ENCODE measurements at places on chromosomes 4 and X. TPM values are rescaled to one million over a fixed set of nuclear protein-coding genes. Genes with fewer than 3 reads are reported as not detected.

SOX3 gene
- total RNA-seq: 13.7 TPM

- no peak overlapping the region for H3K27ac ChIP-seq
- no peak overlapping the region for H3K4me3 ChIP-seq
- H3K36me3 ChIP-seq: no peaks in the 10 kb centered on the region
- no peaks in the 10 kb centered on the region for H3K27me3 ChIP-seq
These were observed 67.0 kb upstream of the KLHL13 start for GRCh38 chrX:118183606-118184005.

DNA sequence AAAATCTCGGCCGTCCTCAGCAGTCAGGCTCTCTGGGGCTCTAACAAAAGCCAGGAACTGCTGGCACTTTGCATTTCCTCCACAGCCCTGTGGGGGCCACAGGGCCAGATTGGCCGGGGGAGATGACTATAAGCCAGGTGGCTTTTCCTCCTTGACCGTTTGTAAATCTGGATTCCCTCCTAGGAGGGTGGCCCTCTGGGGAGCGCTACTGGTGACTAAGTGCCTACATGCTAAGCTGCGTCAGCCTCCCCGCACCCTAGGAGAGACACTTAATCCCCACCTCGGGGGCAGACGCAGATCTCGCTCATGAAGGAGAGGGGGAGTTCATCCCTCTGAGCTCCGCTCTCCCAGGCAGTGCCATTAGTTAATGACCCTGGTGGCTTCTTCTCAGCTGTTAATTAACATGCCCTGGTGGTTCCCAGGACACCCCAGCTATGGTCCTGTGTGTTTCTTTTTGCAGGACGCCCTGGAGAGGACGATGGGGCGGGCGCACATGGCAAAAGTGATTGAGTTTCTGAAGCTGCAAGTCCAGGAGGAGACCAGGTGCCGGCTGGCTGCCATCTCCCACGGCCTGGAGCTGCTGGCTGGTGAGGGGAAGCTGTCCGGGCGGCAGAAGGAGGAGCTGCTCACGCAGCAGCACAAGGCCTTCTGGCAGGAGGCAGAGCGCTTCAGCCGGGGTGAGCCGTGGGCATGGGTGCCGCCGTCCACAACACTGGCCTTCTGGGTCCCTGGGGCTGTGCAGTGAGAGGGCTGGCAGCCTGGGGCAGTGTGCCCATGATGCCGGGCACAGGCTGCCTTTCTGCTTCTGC, 41.6 kb downstream of the EVC start:
- H3K4me1 ChIP-seq: no peaks in the 10 kb centered on the region
- DNase-seq: no peak
- no peaks in the 10 kb centered on the region for H3K36me3 ChIP-seq
- no peaks in the 10 kb centered on the region for H3K27me3 ChIP-seq
- H3K27ac ChIP-seq: no peak overlapping the region

N4BP2 gene
- 14.6 TPM for total RNA-seq

GBA3 gene
- 4.9 TPM for total RNA-seq

DNA sequence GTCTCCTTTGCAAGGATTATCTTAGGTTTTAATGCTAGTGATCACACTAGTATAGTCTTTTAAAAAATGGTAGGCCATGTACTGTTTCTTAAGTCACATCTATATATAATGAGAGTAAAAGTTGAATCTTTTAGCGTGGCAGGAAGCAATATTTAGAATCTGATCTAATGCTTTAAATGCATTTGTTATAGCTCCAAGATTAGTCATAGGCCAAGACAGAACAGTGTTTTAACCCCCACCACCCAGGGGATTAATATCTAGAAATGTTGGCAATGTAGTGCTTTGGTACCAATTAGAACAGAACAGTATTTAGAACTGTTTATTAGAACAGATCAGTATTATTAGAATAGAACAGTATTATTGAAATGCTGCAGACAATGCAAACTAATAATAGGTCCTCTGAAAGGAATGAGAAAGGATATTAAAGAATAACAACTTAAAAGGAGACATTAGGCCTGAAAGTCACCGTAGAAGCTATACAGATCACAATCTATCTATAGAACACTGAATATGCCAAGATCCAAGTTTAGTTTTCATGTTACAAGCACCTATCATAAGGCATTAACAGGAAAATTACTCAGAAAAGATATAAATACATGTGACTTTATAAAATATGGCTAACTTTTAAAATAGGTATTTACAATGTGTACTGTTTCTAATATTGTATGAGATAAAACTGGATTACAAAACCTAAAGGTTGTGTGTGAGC, 146.2 kb downstream of the NPNT start:
- H3K27me3 ChIP-seq: no peaks in the 10 kb centered on the region
- DNase-seq: no peak
- H3K4me3 ChIP-seq: no peak overlapping the region
- no peak overlapping the region for H3K27ac ChIP-seq
- H3K4me1 ChIP-seq: no peaks in the 10 kb centered on the region
- no peaks in the 10 kb centered on the region for H3K36me3 ChIP-seq

DNA sequence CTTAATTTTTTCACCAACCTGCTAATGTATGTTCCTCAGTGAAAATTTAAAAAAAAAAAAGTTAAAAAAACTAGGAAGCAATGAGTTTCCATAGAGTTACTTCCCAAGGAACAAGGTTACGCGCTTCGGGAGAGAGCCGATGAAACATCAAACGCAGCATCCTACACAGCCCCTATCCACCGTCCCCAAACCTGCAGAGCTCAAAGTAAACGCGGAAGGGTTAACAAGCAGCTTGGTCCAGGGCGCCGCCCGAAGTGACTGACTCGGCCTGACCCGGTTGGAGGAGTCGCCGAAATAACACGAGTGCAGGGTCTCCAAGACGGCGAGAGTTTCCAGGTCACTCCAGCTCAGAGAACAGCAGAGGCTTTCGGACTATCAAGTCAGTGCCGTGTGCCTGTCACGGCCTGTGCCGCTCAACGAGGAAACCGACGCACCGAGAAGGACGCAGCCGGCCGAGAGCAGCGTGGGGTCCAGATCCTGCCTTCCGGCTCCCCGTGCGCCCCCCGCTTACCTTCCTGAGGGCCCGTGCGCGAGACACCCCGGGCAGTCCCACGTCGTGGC, 512 bp downstream of the NOP14 start:
- DNase-seq: peak; percentile 70
- peak overlapping the region; percentile 74 for H3K27ac ChIP-seq
- H3K4me3 ChIP-seq: peak overlapping the region; percentile 99
- H3K4me1 ChIP-seq: peaks cover 13% of the 10 kb centered on the region

GEMIN8 gene
- total RNA-seq: 23.6 TPM
